Small intestine (tissue), 16 donors: ENCODE measurements at places on chromosomes 5 and 9. TPM values are rescaled to one million over a fixed set of nuclear protein-coding genes. Genes with fewer than 3 reads are reported as not detected.

DNA sequence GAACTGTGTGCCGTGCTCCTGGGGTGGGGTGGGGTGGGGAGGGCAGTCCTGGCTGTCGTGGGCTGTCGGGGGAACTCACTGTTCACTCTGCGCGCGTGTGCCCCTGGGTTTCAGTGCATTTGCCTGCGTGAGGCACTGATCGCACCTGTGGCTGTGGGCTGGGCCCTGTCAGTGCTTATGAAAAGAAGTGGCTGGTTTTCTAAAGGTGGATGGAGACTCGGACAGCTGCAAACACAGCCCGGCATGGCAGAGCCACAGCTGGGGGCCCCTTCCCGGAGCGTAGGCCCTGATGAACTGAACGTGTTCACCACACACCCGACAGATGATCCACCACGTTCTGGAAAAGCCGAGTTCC lies 42.7 kb downstream of the NKD2 start:
- no peaks in the 10 kb centered on the region for H3K27me3 ChIP-seq
- no peak for DNase-seq
- no peaks in the 10 kb centered on the region for H3K4me1 ChIP-seq
- H3K36me3 ChIP-seq: peaks cover 10% of the 10 kb centered on the region
- no peak overlapping the region for H3K27ac ChIP-seq

DNA sequence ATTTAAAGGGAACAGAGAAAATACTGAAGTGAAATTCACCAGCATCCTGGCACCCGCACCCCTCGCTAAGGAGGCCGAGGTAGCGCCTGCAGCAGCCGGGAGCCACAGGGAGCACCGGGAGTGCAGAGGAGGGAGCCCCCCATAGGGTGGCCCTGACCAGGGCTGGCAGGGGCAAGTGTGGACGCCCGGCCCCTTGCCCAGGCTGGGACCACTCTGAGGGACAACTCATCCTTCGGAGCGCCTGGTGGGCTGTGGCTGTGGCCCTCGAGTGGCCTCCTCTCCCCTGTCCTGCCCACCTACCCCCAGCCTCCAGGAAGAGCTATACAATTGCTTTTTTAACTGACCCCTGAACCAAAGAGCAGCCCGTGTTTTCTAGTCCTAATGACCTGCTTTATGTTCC lies 47.0 kb downstream of the PLEKHG4B start:
- no peak for DNase-seq
- H3K36me3 ChIP-seq: no peaks in the 10 kb centered on the region
- no peaks in the 10 kb centered on the region for H3K4me1 ChIP-seq
- no peak overlapping the region for H3K27ac ChIP-seq
- H3K4me3 ChIP-seq: no peak overlapping the region
- no peaks in the 10 kb centered on the region for H3K27me3 ChIP-seq

GFI1B gene
- polyA plus RNA-seq: 8.5 TPM

DNA sequence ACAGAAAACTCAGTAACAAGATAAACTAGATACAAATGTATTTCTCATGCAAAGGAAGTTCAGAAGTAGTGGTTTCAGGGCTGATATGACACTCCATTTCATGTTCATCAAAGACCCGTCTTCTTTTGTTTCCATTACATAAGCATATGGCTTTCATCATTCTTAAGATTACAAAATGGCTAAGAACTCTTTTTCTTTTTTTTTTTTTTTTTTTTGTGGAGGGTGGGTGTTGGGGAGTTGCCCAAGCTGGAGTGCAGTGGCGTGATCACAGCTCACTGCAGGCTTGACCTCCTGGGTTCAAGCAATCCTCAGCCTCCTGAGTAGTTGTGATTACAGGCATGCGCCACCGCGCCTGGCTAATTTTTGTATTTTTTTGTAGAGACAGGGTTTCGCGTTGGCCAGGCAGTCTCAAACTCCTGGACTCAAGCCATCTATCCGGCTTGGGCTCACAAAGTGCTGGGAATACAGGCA lies 22.0 kb upstream of the PTBP3 start:
- H3K4me3 ChIP-seq: no peak overlapping the region
- H3K4me1 ChIP-seq: no peaks in the 10 kb centered on the region
- H3K27ac ChIP-seq: no peak overlapping the region
- DNase-seq: no peak
